ENCODE measurements at places on chromosomes 5 and 9.

DNA sequence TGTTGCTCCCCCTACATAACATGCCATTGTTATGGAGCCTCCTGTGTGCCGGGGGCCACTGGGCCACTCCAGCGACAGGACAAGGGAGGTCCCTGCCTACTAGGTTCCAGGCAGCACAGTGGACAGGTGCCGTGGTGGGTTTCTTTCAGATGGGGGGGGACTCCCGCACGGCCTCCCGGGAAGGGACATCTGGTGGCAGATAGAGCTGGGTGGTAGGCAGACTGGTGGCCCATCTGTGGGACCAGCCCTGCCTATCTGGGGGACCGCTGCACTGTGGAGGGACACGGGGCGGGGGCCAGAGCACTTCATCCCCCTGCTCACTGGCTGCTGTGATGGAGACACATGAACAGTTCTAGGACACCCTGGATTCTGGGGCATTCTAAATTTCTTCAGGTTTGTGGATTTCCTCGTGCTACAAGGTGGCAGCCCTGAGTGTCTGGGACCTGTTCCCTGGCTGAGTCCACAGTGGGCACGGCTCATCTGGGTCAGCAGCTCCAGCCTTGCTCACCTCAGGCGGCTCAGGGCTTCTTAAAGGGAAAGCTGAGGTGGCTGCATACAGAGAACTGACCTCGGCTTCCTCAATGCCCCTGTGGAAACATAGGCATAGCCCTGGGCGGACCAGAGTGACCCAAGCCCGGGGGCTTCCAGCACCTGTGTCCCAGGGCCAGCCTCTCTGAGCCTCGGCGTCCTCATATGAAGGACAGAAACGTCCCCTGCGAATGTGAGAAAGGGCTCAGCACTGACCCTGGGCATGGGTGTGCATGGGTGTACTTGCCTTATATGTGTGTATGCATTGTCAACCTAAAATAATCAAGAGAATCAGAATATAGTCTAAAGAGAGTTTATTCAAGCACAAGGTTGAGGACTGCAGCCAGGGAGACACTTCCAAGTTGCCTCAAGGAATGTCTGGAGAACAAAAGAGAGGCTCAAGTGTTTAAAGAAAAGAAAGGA lies 22.5 kb downstream of the FGD3 start:
- no peak for DNase-seq

DNA sequence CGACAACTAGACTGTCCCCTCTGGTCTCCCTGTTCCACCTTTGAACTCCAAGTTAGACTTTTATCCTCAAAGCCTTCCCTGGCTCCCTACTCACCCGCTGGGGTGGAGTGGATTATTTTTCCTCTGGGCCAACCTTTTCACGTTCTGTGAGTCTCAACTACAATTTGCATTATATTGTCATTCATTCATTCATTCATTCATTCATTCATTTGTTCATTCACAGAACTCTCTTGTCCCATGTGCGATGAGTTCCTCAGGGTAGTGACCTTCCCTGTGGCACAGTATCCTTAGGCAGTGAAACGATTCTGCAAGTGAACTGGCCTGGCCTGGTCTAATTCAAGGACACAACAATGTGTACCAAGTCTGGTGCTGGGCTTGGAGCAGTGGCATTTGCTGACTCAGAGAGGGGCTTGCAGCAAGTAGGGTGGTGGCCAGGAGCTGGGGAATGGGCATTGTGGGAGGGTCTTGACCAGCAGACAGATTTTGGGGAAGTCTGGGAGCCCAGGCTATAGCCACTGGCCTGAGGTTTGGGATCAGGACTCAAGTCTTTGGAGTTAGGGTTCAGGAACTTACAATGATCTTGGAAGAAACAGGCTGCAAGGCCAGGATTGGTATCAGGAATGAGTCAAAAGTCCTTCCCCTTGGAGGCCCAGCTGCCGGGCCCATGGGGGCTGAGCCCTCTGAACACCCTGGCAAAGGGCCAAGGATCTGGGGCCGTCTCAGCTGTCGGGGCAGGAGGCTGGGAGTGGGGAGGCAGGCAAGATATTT lies 37.2 kb upstream of the COL15A1 start:
- DNase-seq: no peak

GRCh38 chr9:14992516-14992915 lies 82.3 kb upstream of the FREM1 start:
- no peak for DNase-seq

- DNase-seq: no peak
Measured at GRCh38 chr5:154494036-154494435, 16.0 kb upstream of the HAND1 start.

DNA sequence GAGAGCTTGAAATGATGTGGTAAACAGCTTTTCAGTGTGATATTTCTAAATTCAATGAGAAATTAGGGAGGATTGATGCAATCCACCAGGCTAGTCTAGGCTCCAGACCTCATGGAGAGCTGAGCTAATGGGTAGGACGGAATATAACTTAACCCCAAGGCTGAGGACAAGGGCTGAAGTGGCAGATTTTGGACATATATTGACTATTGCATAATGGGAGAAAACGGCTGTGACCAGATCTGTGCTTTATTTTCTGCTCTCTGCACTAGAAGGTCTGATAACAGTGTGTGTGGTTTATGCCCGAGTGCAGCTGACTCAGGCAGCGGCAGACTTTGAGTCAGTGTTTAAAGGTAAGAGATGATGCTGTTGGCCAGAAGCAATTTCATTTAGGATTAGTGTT lies 70.6 kb downstream of the ACTBL2 start:
- no peak for DNase-seq

DNA sequence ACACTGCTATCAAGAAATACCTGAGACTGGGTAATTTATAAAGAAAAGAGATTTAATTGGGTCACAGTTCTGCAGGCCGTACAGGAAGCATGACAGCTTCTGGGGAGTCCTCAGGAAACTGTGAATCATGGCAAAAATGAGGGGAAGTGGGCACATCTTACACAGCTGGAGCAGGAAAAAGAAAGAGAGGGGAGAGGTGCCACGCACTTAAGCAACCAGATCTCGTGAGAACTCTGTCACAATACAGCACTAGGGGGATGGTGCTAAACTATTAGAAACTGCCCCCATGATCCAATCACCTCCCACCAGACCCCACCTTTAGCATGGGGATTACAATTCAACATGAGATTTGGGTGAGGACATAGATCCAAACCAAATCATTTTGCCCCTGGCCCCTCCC lies 105.5 kb upstream of the CPLX2 start:
- DNase-seq: no peak

DNA sequence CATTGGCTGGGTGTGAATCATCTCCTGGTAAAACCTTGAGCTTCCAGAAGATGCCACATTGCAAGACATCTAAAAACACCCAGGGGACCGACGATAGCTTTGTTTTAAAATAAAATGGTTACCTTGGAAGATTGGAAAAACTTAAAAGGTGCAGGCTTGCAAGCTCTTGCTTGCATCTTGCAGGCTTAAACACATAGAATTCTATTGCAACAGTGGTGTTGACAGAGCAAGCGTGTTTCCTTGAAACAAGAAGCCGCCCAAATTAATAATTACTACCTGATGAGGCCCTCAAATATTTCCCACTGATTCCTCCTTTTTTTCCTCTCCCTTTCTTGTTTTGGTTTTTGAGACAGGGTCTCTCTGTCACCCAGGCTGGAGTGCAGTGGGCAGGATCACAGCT lies 137.1 kb upstream of the BASP1 start:
- DNase-seq: no peak

GRCh38 chr5:16976625-16977008 lies 40.5 kb upstream of the MYO10 start:
- DNase-seq: no peak

- DNase-seq: no peak
Measured at GRCh38 chr5:173352366-173353349, 24.4 kb upstream of the STC2 start.

- no peak for DNase-seq
Measured at GRCh38 chr9:137642892-137643291, 24.1 kb downstream of the EHMT1 start.

DNA sequence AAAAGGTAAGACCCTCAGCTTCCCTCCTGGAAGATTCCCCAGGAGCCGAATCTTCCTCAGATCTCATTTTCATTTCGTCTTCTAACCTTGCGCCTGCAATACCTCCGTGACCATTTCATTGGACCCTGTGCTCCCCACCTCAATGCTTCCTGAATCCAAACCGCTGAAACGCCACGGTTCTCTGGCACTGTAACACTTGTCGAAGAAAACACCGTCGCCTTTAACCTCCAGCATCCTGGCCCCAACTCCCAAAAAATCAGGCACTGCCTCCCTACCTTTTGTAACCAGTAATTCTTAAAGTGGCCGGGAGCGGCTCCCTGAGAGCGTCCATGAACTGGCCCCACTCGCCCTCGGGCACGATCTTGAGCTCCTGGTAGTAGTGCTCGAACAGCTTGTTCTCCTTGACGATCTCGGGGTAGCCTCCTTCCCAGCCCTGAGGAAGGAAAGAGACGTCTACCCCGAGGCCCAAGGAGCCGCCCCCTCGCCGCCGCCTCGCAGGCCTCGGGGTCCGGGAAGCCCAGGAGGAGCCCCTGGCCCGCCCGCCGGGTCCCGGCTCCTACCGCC lies 438 bp downstream of the NSUN2 start:
- no peak for DNase-seq

GRCh38 chr9:136354592-136355085 lies 8.9 kb downstream of the DNLZ start:
- no peak for DNase-seq

DNA sequence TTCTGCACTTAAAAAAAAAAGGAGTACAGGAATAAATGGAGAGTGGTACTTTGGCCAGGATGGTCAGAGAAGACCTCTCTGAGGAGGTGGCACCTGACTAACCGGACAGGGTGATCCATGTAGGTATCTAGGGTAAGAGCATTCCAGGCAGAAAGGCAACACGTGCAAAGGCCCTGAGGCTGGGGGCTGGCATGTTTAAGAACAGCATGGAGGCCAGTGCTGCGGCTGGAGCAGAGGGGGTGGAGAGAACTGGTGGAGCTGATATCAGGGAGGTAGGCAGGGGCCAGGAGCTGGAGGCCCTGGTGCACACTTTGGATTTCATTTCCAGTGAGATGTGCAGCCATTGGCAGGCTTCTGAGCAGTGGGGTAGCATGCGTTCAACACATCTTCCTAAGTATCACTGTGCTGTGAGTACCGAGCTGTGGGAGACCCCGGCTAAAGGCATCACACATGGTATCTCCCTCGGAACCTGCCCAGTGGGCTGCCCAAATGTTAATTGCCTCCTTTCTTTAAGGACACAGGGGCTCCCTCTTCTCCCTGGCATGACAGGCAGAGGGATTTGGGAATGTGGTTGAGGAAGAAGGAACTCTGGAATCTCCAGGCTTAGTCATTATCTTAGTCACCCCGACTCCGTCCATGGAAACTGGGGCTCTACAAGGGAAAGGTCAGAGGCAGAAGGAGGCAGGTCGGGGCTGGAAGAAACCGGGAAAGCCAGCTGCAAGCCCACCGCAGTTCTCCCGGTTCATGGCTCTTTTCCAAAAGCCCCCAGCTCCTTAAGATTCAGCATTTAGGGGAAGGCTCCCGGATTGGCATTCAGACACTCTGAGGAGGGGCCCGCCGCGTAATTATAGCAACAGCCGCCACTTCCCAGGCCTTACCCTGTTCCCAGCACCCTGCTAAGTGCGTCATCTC lies 18.6 kb downstream of the SLC6A7 start:
- DNase-seq: no peak

- DNase-seq: no peak
Measured at GRCh38 chr5:98468188-98468869, 305.1 kb upstream of the RGMB start.

- no peak for DNase-seq
Measured at GRCh38 chr5:178386336-178386931, 153.8 kb upstream of the PHYKPL start.

DNA sequence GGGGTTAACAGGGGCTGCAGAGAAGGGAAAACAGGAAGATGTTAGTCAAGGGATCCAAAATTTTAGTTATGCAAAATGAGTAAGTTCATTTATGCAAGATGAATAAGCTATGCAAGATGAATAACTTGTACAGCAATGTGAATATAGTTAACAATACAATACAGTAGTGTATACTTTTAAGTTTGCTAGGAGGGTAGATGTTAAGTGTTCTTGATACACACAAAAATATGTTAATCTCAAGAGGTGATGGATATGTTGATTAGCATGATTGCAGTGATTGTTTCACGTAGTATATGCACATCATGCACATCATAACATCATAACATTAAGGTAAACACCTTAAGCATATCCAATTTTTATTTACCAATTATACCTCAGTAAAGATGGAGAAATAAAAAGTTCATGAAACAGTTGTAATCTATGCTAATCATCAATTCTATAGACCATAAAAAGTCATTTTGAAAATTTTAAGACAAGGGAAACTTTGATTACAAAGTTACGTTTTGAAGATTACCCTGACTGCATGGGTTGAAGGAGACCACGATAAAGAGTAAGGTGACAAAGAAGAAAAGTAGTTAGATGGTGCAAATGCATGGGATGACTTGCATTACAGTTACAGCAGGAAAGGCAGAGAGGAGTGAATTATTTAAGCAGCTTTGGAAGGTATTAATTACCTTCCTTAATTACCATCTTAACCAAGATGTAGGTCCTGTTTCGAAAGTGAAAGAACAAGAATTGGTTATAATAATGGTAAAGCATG lies 31.4 kb downstream of the FAM174A start:
- no peak for DNase-seq

- no peak for DNase-seq
Measured at GRCh38 chr9:3434594-3434993, 91.2 kb downstream of the RFX3 start.

GRCh38 chr5:112787896-112788295 lies 50.2 kb downstream of the APC start:
- DNase-seq: no peak

DNA sequence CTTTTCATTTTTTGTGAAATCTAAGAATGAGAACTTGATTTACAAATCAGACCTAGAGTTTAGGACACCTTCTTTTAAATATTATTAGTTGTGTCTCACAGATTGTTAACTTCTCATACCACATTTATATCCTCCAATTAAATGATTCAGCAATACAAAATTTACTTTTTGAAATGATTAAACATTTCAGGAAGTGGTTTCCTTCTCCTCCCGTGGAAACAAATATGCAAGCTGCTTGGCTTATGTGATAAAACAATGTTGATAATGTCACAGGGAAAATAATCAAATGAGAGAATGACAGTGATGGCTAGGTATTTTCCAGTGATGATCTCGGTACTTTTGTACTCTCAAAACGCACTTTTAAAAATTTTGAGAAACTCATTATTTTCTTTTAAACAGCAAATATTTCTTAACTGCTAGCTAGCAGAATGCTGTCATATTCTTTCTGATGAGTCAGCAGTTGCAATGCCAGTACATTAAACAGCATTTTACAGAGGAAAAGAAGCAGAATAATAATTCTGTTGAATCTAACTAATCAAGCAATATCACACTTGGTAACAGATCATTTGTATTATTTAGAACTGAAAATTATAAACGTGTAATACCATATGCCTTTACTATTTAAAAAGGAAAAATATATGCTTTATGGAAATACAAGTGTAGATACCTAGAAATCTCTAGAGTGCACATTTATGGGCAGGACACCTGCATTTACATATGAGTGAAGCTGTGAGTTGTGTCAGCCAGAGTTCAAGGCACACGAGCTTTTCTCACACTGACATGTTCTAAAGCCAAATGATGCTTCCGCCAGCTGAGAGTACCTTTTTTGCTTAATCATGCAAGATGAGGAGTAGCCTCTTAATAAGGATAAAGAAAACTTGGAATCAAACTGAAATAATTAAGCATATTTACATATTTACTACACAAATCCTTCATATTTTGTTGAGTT lies 53.6 kb upstream of the CDH18 start:
- DNase-seq: no peak

- DNase-seq: no peak
Measured at GRCh38 chr5:100165309-100165708, 369.9 kb upstream of the FAM174A start.
